Large intestine (tissue), 12 donors: ENCODE measurements at places on chromosomes 6 and 20.
A peak's percentile ranks its signal among the peaks of the same experiment; 100 is the strongest.

DNA sequence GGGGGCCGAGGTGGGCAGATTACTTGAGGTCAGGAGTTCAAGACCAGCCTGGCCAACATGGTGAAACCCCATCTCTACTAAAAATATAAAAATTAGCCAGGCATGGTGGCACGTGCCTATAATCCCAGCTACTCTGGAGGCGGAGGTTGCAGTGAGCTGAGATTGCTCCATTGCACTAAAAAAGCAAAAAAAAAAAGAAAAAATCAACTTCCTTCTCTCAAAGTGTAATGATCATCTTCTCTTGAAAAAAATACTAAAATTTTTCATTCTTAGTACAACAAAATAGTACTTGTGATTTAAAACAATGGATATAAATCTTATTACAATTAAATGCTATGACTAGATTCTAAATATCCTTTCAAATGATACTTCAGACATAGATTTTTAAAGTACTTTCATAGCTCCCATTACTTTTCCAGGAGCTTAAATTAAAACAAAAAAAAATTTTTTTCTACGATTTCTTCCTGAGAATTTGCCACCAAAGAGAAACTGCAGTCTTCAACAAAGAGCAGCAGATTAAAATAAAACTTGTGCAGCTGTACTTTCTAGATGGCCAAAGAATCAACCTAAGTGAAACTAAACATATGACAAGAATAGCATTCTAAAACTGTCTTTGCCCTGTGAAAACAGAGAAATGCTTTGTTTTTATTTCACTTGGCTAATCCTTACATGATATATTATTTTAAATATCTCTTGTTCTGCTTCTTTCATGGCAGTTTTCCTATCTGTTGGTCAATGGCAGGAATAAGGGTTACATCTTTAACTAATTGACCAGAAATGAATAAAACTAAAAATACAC, 75.2 kb downstream of the MAP3K5 start:
- no peak for DNase-seq

- DNase-seq: no peak
These were observed 13.5 kb downstream of the CNKSR3 start for GRCh38 chr6:154496793-154497517.

DNA sequence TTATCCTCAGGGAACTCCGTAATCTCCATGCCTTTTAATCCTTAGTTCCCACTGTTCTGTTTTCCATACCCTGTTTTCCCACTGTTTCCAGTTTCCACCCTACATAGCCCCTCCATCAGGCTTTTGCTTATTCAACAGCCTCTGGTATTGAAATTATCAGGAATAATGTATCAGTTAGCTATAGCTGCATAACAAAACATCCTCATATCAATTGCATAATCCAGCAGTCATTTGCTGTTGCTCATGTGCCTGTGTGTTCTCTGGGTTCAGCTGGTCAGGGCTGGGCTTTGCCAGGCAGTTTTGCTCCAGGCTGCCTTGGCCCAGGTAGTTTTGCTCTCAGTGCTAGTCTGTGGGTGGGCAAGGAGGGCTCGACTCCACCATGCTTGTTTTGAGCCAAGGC, 94.3 kb upstream of the FOXA2 start:
- no peak for DNase-seq

GRCh38 chr20:10131732-10132345, 86.8 kb upstream of the SNAP25 start:
- DNase-seq: peak; percentile 15

DNA sequence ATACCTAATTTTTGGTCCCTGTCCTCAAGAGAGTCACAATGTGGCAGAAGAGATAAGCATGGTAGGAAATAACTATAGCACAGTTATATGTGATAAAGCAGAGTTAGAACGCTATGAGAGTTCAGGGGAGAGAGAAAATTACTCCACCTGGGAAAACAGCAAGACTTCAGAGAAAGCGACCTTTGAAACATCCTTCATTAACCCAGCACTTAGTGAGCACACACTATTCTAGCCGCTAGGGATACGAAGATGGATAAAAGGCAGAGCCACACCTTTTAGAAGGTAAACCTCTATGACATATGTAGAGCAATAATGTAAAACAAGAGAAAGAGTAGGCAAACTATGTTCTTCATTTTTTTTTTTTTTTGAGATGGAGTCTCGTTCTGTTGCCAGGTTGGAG, 264.3 kb downstream of the PTPRK start:
- peak; percentile 74 for DNase-seq

DNA sequence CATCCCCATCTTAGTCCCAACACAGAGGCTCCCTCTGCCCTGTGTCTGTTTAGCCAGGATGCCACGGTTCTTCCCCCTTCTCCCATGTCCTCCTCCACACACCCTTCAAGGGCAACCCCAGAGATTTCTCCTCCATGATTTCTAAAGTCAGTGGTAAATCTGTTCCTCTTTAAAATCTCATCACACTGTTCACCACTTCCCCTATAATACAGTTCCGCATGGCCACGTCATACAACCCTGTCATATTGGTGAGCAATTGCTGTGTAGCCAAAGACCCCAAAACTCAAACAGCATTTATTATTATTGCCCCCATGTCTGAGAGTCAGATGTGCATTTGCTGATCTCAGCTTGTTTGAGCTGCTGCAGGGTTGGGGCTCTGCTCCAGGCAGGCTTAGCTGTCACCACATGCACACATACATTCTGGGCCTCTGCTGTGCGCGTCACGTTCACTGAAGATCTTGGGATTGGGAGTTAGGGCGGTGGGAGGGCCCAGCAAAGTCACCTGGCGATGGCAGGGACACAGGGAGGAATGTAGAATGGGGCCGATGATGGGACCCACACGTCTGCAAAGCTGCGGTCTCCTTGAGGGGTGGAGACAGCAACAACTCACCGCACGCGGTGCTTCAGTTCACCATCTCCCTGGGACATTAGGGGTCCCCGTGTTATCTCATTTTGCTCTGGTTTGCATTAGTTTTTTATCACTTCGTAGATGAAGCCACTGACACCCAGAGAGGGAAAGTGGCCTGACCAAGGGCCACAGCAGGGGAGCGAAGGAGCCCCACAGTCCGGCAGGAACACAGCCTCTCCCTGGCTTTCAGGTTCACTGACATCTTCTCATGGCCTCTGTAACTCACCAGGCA, 36.9 kb upstream of the CD93 start:
- no peak for DNase-seq

- no peak for DNase-seq
These were observed 109.9 kb downstream of the UTRN start for GRCh38 chr6:144395014-144395413.

DNA sequence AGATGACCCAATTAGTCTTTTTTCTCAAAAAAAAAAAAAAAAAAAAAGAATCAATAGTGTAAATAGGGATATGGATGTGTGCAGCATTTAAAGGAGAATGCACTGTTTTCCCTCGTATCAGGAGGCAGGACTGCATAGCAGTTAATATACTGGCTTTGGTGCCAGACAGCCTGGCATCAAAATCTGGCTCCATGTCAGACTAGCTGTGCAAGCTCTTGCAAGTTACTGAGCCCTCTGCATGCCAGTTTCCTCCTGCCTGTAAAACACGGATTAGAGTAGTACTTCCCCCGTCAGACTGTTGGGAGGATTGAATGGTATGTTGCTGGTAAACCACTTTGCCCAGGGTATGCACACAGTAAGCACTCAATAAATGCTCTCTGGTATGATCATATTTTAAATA, 594.2 kb upstream of the CHD6 start:
- no peak for DNase-seq

DNA sequence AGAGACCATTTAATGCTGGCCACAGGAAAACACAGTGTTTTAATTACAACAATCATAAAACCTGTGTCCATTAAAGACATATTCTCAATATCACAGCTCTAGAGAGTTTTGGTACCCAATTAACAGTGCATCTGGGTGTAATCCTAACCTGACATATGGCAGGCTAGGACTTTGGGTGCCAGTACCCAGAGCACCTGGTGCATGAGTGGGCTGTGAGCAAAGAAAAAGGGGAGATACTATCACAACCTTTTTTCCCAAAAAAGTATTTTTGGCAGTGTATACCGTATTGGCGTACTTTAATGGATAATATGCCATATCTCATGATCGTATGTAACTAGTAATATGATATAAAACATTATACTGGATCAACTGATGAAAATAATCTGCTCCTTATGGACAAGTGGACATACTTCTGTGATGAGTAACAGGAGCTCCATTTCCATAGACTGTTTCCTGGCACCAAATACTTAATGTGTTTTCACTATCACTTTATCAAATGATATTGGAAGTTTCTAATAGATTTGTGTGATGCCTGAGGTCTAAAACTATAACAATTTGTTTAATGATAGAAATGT, 91.7 kb downstream of the COL19A1 start:
- no peak for DNase-seq

DNA sequence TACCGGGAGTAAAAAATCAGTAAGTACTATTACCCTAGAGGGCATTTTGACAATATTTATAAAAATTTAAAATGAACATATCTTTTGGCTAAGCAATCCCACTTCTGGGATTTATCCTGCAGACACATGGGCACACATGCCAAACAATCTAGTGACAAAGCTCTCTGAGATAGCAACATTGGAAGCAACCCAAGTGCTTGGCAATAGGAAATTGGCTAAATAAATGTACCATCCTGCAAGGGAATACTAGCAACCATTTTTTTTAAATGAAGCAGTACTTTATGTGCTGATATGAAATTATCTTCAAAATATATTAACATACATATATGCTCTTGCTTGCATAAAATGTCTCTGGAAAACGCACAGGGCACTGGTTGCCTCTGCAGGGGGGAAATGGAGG, 133.8 kb downstream of the SNX5 start:
- DNase-seq: no peak

DNA sequence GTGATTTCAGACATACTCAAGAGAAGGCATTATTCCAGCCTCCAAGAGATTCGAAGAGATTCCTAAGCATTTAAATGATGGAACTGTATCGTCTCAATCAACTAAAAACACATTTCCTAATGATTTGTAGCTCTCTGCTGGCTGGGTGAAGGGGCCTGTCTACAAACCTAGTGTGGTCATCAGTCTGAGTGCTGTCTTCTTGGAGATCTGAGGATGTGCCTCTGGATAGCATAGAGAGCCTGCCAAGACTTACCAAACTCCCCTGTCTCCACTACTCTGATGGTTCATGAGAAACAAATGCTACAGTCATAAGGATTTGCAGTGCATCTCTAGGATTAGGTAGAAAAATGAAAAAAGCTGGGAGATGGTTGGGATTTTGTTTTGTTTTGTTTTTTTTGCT, 176.9 kb upstream of the CITED2 start:
- DNase-seq: no peak

GRCh38 chr6:125808060-125808459, 17.3 kb downstream of the NCOA7 start:
- no peak for DNase-seq

- peak; percentile 16 for DNase-seq
These were observed 12.8 kb upstream of the PDYN start for GRCh38 chr20:2006452-2007361.

GRCh38 chr6:42428326-42429041, 23.2 kb downstream of the TRERF1 start:
- peak; percentile 62 for DNase-seq

- DNase-seq: no peak
These were observed 8.9 kb upstream of the CHD6 start for GRCh38 chr20:41627001-41627495.

- no peak for DNase-seq
These were observed 32.7 kb upstream of the MANEA start for GRCh38 chr6:95544517-95545225.

GRCh38 chr20:53002786-53003185, 30.6 kb downstream of the TSHZ2 start:
- no peak for DNase-seq

DNA sequence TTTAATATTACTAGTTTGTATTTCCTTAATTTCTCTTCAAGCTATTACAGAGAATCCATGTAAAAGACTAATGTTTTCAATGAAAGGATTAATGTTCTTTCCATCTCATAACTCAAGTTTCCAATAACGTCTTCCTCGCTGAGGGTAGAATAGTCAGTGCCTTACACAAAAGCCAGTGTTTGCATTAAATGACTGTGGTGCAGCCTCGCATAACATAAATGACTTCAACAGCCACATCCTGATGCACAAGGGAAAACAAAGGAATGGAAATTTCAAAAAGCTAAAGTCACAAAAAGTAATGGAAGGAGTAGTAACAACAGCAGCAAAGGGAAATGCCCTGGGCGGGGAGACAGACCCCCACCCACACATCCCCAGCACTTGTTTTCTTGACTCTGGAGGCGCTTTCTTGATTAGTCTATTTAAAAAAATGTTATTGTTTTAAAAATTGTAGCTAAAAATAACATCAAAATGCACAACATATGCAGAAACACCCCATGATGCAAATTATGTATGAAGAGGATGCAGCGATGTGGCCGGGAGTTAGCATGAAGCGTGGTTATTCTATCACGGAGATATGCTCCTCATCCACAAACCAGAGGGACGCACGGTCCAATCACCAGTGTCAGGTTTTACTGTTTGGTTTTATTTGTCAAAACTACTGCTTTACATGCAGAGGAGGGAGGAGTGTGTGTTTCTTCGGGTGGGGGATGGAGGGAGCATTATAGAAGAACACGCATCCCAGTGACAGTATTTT, 228.6 kb downstream of the GMPR start:
- DNase-seq: no peak

DNA sequence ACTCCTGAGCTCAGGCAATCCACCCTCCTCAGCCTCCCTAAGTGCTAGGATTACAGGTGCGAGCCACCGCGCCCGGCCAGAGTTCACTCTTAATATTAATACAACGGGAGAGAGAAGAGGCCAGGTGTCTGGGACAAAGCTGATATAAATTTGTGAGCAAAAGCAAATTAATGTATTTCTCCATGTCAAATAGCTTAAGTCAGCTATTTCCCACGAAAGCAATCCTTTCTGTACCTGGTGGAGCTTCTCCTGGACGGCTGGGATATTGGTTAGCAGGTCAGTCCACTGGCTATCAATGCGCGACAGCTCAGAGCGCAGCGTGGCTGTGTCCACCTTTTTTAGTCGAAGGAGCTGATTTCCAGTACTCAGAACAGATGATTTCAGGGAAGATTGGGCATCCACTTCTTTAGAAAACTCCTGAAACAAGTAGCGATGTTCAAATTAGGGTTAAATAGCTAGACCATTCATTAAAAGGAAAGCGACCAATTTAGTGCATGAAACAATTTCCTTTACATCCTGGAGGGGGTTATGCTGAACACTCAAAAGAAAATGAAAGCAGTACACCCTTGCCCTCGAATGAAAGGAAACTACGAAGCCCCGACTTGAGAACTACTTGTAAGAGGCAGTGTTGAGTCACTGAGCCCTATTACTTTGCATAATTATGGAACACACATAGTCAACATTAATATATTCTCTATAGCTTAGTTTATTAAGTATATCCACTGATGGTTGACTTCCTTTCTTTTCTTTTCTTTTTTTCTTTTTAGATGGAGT, 403.4 kb downstream of the SYNE1 start:
- no peak for DNase-seq

- no peak for DNase-seq
These were observed 33.2 kb downstream of the ADGRF5 start for GRCh38 chr6:46888578-46888977.

GRCh38 chr6:133339543-133340384, 98.6 kb downstream of the EYA4 start:
- DNase-seq: no peak

- no peak for DNase-seq
These were observed 2.5 kb upstream of the TNFRSF6B start for GRCh38 chr20:63693733-63694583.
